ENCODE measurements at places on chromosomes 13 and 19. TPM values are rescaled to one million over a fixed set of nuclear protein-coding genes. Genes with fewer than 3 reads are reported as not detected.

GRCh38 chr19:11483366-11484111, 2.7 kb upstream of the ELAVL3 start:
- DNase-seq: no peak
- no peaks in the 10 kb centered on the region for H3K4me1 ChIP-seq
- no peak overlapping the region for H3K27ac ChIP-seq

Gene FAM216B
- total RNA-seq: not detected

GRCh38 chr13:32902874-32903273, 113.3 kb upstream of the KL start:
- peak; percentile 93 for DNase-seq
- H3K4me3 ChIP-seq: no peak overlapping the region
- H3K27me3 ChIP-seq: no peaks in the 10 kb centered on the region

Gene DCLK1
- 24.7 TPM for total RNA-seq

Gene ZNF135
- 3.4 TPM for total RNA-seq

DNA sequence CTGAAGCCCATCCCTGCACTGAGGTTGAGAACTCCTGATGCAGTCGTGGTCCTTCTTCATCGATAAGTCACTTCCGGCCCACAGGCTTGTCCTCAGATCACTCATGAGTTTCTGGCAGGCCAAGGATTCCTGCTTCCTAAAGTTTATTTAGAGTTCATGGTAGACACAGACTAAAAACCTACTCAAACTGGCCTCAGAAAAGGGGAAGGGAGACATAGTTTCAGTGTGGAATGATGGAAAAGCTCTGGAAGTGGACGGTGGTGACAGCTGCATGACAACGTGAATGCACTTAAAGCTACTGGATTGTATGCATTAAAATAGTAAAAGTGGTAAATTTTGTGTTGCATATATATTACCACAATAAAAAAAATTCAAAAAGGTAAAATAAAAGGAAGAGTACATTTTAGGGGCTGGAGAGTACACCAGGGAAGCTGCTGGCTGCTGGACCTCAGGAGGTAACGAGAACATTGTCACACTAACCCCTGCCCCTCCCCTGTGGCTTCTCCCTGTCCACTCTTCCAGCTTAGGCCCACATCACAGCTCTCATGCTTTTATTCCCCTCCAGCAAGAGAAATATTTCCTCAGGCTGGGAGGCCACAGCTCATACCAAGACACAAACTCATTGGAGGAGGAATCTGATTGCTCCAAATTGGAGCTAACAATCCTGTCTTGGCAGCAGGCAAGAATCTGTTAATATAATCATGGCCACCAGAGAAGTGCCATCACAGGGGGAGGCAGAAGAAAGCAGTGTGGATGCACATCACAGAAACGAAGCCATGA, 741.0 kb downstream of the UQCRFS1 start:
- no peaks in the 10 kb centered on the region for H3K4me1 ChIP-seq
- H3K4me3 ChIP-seq: no peak overlapping the region
- DNase-seq: no peak
- H3K36me3 ChIP-seq: no peaks in the 10 kb centered on the region

DNA sequence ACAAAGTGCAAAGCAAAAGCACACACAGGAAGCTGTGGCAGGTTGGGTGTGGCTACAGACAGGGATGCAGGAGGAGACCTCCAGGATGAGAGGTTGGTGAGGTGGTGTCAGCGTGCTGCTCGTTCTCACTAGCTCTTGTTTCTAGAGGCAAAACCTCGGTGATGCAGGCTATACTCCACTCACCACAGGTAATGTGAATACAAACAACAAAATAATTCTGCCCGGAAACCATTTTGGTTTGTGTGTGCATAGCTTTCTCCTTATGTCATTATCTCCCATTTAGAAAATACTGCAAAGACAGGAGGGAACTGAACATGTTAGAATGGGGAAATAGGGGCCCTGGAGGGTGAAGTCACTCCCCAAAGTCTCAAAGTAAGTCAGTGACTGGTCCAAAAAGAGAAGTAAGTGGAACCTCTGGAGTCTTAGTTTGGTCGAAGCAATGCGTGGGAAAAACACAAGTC, 9.4 kb downstream of the LCP1 start:
- DNase-seq: no peak
- H3K27ac ChIP-seq: no peak overlapping the region
- H3K4me3 ChIP-seq: no peak overlapping the region
- H3K36me3 ChIP-seq: no peaks in the 10 kb centered on the region
- H3K4me1 ChIP-seq: no peaks in the 10 kb centered on the region

- no peaks in the 10 kb centered on the region for H3K4me1 ChIP-seq
- no peak within 1 kb of the TSS for H3K27ac ChIP-seq
- H3K36me3 ChIP-seq: peaks cover 2% of the 10 kb centered on the region
- H3K4me3 ChIP-seq: peak within 1 kb of the TSS; percentile 96
- no peaks in the 10 kb centered on the region for H3K27me3 ChIP-seq
These were observed at the start of gene SIN3B for GRCh38 chr19:16829010-16829821. TSS of gene SIN3B (plus strand) at chr19:16829398. CDS start at chr19:16829421, 23 bp downstream.

GRCh38 chr13:34064456-34065205, 246.7 kb downstream of the RFC3 start:
- no peaks in the 10 kb centered on the region for H3K4me1 ChIP-seq
- H3K4me3 ChIP-seq: no peak overlapping the region

DNA sequence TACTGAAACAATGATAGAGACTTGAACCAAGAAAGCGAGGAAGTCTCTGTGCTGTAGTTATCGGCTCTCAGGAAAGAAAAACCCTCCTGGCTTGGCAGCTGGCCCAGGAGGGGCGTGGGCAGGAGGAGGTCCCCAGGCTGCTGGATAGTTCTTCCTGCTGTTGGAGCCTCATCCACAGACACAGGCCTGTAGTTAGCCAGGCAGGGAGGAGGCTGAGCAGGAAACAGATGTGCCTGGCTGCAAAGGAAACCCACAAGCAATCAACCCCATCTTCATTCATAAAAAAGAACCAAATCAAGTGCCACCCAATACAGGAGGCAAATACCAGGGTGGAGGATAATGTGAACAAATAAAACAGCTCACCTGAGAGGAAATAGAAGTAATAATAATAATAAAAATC, 86.2 kb downstream of the IRS2 start:
- no peak overlapping the region for H3K4me3 ChIP-seq
- no peaks in the 10 kb centered on the region for H3K27me3 ChIP-seq
- H3K4me1 ChIP-seq: no peaks in the 10 kb centered on the region
- DNase-seq: peak; percentile 76
- no peaks in the 10 kb centered on the region for H3K36me3 ChIP-seq

DNA sequence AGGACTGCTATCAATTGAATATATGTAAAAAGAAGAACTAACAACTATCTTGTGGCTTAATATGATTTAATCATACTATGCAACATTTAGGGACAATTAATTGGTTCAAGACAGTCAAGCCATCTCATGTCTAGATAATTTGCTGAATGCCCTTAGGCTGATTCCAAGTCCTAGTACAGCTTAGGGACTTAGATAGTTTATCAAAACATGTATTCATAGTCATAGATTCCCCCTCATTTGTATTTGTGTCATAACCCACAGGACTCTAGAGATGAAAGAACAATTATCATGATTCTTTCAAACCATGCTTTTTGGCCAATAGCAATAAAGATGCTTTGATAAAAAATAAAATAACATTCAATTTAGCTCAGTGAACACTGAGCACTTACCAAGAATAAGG, 607.6 kb downstream of the SLITRK1 start:
- H3K27ac ChIP-seq: no peak overlapping the region
- no peak overlapping the region for H3K4me3 ChIP-seq
- H3K4me1 ChIP-seq: no peaks in the 10 kb centered on the region
- DNase-seq: no peak
- no peaks in the 10 kb centered on the region for H3K36me3 ChIP-seq

Gene MATK
- total RNA-seq: 2.0 TPM

Gene SHISA7
- total RNA-seq: not detected

Gene KLK12
- total RNA-seq: not detected

Data from aorta (tissue), 5 donors.